Fibroblast of lung (primary cell): ENCODE measurements at places on chromosomes 2 and 18.

DNA sequence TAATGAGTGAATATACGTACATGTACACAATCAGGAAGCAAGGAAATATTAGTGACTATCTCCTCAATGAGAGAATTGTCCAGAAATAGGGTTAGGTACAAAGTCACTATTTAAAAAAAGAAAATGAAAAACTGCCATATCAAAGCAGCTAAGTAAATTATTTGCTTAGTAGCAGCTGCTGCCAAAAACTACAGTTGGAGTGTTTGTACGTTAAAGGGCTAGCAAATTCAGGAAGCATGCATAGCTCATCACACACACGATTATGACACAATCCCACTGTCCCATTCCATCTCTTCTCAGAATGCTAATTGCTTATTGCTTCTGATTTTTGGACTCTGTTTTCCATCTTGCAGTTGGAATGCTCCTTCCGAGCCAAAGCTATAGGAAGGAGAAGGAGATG, 2012.5 kb upstream of the LRRTM1 start:
- no peak for DNase-seq

- no peak for DNase-seq
These were observed 443.7 kb upstream of the CWC22 start for GRCh38 chr2:180450841-180451240.

DNA sequence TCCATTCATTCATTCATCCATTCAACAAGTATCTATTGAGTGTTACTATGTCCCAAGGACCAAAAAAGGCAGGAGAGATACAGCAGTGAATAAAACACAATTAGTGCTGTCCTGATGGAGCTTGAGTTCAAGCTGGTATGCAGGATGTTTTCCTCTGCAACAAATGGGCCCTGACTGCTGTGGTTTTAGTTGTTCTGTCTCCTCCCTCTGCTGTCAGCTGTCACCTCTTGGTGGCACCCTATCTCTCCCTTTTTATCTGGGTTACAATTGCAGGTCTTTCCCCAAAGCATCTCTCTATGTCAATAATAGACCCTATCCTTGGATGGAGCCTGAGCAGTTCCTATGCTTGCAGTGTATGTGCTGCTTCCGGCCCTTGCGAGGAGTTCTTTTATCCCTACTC, 304.8 kb downstream of the PDE11A start:
- DNase-seq: no peak

GRCh38 chr2:46925474-46926351, 10.1 kb upstream of the MCFD2 start:
- no peak for DNase-seq

- DNase-seq: no peak
These were observed 3.2 kb downstream of the TEKT4 start for GRCh38 chr2:94874277-94874997.

- DNase-seq: no peak
These were observed at the start of gene LYPD6B for GRCh38 chr2:149038442-149039212. LYPD6B (plus strand) TSS chr2:149038699; CDS start chr2:149130949, 92,250 bp downstream.

- no peak for DNase-seq
These were observed 92.2 kb upstream of the TGFA start for GRCh38 chr2:70645733-70646419.

DNA sequence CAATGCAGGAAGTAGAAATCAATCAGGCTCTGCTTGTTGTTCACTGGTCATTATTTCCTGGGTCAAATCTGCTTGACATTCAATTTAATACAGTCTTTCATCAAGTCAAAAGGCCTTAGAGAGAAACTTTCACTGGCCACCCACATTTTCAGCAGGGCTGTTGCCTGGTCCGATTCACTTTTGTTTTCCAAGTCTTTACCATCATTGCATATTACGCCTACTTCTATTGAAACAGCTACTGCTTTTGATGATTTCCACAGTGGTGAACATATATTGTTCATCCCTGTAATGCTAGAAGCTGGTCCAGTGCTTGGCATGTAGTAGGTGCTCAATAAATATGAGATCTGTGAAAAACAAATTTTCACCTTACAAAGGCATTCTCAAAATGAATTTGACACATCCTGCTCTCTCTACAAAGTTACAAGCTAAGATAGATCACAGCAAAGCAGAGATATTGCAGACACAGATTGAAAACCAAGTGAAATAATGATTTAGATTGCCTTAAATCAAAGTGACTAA, 600.1 kb downstream of the ARHGAP15 start:
- DNase-seq: no peak

GRCh38 chr2:145411493-145411892, 891.6 kb upstream of the ZEB2 start:
- no peak for DNase-seq

GRCh38 chr2:9538000-9538507, 17.6 kb downstream of the ADAM17 start:
- DNase-seq: peak; percentile 81

DNA sequence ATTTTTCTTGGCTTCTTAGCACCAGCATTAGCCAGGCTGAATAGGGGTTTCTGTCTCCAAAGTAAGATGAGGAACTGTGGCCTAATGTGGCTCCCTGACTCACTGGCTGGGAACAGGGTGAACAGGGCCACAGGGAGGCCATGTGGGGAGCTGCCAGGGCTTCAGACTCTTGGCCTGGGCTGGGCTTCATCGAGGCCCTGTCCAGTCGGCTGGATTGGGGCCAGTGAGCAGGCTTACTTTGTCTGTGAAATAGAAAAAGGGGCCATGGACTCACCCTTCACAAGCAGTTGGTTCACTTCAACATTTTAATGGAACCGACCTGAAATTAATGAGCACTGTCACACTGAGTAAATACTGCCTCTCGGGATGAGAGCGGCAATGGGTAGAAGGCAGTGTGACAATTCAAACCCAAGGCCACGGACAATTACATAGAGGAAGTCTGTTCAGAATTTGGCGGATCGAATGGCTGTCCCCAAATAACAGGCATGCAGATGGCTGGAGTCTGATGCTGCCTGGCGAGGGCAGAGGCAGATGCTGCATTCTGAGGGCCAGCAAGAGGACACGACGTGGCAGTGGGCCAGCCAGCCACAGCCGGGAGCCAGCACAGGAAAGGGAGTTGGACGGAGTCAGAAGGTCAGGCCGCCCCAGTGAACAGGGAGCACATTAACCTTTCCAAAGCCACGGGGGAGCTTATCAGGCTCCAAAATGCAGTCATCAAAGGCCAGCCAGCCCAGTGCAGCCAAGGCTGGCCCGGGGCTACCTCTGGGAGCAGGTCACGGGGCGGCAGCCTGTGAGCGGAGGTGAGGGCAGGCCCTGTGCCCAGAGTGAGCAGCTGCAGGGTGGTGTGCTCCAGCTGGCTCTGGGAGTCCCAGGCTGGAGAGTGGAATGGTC, 146.6 kb upstream of the REV1 start:
- DNase-seq: peak; percentile 26

- DNase-seq: no peak
These were observed 19.1 kb upstream of the GPR55 start for GRCh38 chr2:230944123-230944653.

DNA sequence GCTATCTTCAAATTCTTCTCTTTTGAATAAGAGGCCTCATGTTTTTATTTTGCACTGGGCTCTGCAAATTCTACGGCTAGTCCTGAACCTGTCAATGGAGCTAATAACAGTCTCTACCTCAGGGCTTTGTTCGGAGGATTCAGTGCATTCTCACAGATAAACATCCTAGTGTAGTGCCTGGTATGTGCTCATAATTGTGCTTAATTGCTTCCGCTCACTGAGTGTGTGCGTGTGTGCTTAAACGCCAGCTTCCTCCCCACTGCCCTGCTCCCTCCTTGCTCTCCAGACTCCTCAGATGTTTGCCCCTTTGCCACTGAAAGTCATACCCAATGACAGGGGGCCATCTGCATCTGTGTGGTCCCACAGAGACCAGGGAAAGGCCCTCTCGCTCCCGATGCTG, 6.7 kb downstream of the GYPC start:
- no peak for DNase-seq

DNA sequence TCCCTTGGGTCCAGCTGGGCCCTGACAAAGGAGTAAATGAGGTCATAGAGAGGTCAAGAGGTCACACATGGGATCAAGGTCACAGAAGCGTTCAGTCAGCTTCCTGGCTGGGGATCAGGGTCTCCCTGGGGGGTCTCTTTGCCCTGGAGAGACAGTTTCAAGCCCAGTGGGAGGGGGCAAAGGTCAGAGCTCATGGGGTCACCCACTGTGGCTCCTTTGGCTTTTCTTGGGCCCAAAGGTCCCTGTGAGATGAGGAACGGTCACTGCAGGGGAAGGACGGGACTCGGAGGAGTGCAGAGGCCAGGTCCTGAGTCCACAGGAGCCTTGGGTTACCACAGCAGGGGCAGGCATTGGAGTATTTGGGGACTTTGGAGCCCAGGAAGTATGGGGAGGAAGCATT, 30.7 kb upstream of the ANKRD62 start:
- no peak for DNase-seq

- DNase-seq: no peak
These were observed 4.4 kb downstream of the TIA1 start for GRCh38 chr2:70243806-70244584.

DNA sequence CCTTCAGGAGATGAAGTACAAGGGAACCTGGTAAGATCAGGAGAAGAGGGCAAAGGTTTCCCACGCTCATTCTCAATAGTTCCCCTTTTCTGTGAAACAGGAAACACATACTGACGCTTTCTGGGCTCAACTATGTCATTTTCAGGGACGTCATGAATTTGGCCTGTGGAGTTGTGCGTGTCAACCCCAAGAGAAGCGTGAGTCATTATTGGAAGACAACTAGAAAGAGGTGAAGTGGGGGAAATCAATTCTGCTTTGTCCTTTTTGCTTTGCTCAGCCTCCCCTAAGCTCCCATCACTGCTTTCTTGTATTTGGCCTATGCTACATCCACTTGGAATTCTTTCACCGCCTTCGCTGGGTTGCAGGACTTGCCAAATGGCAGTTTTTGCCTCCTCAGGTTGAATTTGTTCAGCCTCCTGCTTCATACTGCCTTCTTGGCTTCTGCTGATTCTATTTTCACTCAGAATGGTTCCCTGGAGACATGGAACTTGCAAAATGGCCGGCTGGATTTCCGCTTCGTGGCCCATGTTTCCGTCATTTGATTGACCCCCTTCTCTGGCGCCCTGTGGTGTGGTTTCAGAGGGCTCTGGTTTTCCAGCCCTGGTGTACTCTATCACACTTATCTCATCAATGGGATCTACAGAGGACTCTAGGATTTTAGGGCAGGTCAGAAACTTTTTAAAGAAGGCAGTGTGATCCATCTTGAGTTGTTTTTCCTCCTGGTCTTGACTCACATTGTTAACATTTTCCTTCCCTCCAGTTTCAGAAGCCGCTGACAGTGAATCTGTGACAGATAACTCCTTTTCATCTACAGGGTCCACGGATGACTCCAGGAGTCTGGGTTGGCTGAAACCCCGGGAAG, 93.3 kb downstream of the ALPK2 start:
- DNase-seq: no peak

- DNase-seq: no peak
These were observed 157.0 kb downstream of the EML6 start for GRCh38 chr2:54880428-54880827.

DNA sequence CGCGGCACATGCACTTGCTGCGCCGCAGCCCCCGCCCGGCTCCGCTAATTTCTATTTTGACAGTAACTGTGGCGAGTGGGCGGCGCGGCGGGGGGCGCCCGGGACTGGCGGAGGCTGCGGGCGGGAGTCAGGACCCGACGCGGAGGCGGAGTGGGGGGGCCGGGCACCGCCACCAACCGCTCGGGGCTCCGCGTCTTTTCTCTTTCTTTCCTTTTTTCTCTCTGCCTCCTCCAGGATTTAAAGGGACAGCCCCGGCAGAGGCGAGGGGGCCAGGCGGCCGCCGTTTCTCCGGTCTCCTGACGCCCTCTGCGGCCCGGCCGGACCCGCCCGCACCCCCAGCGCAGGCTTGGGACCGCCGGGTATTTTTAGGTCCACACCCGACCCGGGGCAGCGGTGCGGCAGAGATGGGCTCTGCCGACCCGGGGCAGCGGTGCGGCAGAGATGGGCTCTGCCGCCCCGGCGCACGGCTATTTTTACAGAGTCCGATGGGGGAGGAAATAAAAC, 460 bp upstream of the ZBTB7C start:
- peak; percentile 23 for DNase-seq

DNA sequence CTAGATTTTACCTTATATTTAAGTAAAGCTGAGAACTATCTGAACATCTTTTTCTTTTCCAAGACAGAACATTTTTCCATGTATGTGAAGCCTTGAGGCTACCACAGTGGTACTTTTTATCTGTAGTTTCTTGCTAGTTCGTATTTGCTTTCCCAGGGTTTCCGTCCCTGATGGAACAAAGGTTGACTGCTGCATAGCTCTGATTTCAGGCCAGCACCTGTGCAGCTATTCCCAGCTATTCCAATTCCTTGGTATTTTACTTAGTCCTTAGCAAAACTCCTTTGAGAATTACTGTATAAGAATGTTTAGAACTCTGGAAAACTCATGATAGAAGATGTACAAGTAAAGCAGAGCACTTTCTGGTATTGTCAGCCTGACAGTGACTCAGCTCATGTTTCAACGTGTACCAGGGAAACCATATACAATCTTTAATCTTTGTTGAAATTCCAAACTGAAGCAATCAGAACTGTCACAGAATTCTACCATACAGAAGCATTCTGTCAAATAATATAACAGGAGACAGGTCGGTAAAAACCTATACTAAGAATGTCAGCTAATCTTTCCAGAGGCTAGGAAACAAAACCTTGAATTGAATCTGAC, 162.2 kb downstream of the PKP4 start:
- no peak for DNase-seq

DNA sequence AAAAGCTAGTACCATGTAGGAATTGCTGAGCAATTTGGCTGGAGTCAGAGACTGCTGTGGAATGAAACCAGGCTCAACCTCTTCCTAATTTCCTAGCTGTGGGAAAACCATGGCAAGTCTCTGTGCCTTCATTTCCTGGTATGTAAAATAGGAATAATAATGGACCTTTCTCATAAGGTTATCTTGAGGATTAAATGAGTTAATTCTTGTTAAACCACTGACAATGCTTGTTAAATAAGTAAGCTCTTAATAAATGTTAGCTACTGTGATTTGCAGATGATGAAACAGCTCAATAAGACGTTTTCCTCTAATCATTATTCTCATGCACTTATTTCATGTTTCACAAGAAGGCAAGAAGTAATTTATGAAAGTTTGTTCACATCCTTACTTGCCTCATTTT, 346.7 kb downstream of the RND3 start:
- no peak for DNase-seq

GRCh38 chr2:100205174-100205573, 62.8 kb upstream of the AFF3 start:
- no peak for DNase-seq

DNA sequence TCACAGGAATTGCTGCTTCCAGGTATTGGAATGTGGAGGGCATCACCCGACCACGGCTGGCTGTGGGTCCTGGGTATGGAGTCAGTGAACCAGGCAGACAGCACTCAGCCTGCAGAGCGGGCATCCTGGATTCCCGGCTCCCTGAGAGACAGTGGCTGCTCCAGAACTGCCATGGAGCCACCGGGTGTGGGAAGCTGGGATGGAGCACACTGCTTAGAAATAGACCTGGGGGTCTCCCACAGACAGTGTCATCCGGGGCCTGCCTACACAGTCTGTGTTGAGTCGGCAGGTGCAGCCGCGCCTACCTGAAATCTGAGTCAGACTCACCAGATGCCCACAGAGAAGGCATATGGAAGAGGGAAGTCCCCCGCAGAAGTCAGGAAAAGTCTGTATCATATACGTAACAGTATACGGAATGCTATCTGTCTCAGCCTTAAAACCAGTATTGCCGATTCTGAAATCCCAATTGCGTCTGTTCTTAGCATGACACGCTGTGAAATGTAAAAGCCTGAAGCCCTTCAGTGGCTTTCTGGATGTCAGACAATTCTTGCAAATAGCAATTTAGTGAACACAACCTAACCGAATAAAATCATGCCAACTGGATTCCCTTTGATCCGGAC, 509.7 kb upstream of the MYT1L start:
- no peak for DNase-seq

GRCh38 chr2:238875471-238876231, 27.8 kb downstream of the TWIST2 start:
- peak; percentile 70 for DNase-seq
